ENCODE measurements at places on chromosomes 12 and 14.

GRCh38 chr14:63045234-63045611, at the start of gene KCNH5:
Gene KCNH5 (minus strand): TSS chr14:63045458. CDS start chr14:63045186, 272 bp downstream.
- H3K36me3 ChIP-seq = no peaks in the 10 kb centered on the region
- H3K4me1 ChIP-seq = peaks cover 17% of the 10 kb centered on the region
- H3K4me3 ChIP-seq = peak within 1 kb of the TSS; percentile 85
- H3K27ac ChIP-seq = no peak within 1 kb of the TSS

DNA sequence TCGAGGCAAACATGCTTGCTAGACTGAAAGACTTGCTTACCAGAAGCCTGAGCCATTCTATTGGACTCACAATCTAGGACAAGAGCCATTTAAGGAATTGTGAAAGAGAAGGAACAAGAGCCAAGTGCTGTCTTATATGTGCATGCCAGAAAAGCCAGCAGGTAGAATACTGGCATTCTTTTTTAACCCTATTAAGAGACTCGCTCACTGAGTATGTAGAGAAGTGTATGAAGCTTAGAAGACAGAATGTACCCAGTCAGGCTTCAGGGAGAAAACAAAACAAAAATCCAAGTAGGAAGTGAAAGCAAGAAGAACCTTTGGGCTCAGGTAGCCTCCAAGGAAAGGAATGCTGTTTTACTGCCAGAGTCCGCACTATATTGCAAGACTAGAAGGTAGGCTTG, 65.9 kb downstream of the DCAF5 start:
- DNase-seq = no peak
- no peaks in the 10 kb centered on the region for H3K4me1 ChIP-seq
- H3K27ac ChIP-seq = no peak overlapping the region

DNA sequence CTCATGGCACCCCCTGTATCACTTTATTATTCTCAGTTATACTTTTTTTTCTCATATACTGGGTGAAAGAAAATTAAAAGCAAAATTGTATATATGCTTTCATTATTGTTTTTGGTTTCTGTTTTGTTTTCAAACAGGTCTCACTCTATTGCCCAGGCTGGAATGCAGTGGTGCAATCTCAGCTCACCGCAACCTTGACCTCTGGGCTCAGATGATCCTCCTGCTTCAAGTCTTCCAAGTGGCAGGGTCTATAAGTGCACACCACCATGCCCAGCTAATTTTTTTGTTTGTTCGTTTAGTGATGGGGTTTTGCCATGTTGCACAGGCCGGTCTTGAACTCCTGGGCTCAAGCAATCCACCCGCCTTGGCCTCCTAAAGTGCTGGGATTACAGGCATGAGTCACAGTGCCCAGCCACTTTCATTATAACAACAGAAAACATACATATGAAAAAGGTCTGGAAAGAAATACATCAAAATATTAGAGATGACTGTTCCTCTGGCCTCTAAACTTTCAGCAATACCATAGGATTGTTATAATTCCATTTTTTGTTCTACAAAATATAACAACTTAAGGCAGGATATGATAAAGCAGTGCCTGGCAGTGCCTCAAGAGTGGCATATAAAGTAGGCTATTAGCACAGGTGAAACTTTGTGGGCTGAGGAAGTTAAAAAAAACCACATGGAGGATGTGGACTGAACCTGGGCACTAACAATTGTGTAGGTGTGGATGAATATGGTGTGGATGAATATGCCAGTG, 5.8 kb upstream of the NTN4 start:
- peaks cover 67% of the 10 kb centered on the region for H3K27me3 ChIP-seq
- no peak overlapping the region for H3K4me3 ChIP-seq
- H3K36me3 ChIP-seq = no peaks in the 10 kb centered on the region
- no peak for DNase-seq

- H3K4me1 ChIP-seq = no peaks in the 10 kb centered on the region
- H3K27ac ChIP-seq = no peak overlapping the region
- H3K36me3 ChIP-seq = peaks cover 4% of the 10 kb centered on the region
Measured at GRCh38 chr14:105912641-105913180, 386.3 kb downstream of the TMEM121 start.

DNA sequence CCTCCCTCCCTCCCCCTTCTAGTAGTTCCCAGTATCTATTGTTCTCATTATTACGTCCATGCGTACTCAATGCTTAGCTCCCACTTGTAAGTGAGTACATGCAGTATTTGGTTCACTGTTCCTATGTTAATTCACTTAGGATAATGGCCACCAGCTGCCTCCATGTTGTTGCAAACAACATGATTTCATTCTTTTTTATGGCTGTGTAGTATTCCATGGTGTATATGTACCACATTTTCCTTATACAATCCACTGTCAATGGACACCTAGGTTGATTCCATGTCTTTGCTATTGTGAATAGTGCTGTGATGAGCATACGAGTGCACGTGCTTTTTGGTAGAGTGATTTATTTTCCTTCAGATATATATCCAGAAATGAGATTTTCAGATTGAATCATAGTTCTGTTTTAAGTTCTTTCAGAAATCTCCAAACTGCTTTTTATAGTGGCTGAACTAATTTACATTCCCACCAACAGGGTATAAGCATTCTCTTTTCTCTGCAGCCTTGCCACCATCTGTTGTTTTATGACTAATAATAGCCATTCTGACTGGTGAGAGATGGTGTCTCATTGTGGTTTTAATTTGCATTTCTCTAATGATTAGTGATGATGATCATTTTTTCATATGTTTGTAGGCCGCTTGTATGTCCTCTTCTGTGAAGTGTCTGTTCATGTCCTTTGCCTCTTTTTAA, 17.9 kb upstream of the CLEC7A start:
- no peak overlapping the region for H3K27ac ChIP-seq
- H3K4me3 ChIP-seq = no peak overlapping the region
- peaks cover 3% of the 10 kb centered on the region for H3K4me1 ChIP-seq
- no peaks in the 10 kb centered on the region for H3K27me3 ChIP-seq

DNA sequence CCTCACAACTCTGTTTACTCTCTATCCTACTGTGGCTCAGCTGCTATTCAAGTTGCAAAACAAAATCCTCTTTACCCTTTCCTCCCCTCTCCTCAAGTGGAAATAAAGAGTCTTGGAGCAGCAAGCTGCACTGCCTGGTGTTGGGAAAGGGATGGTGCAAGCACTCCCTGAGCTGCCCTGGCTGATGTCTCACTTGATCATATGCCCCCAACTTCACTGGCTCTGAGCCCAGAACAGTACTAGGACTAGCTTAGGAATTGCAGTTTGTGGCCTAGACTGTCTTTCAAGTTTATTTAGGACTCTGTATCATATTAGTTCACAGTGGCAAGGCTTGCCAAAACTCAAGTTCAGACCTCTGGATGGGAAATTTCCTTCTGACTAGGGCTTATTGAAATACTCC, 1683.8 kb upstream of the SEL1L start:
- no peak overlapping the region for H3K27ac ChIP-seq
- H3K4me3 ChIP-seq = no peak overlapping the region
- no peaks in the 10 kb centered on the region for H3K36me3 ChIP-seq
- DNase-seq = no peak
- H3K4me1 ChIP-seq = no peaks in the 10 kb centered on the region

- H3K4me1 ChIP-seq = peaks cover 39% of the 10 kb centered on the region
- no peak for DNase-seq
- no peaks in the 10 kb centered on the region for H3K27me3 ChIP-seq
- H3K36me3 ChIP-seq = no peaks in the 10 kb centered on the region
Measured at GRCh38 chr14:99560922-99561683, 42.9 kb downstream of the CCDC85C start.

DNA sequence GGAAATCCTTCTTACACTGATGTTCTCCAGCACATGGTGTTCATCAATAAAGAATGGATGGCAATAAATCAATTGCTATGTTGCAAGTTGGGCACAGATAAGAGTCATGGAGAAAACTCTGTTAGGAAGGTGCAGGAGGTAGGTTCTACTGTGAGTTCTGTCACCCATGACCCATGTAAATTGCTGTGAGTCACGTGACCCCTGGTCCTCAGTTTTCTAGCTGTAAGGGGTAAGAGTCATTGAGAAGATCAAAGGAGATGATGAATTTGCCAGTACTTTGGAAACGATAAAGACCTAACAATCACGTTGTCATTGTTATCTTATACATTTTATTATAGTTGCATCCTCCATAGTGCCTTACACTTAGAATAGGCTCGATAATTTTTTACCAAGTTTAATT, 235.2 kb upstream of the ARID2 start:
- H3K4me1 ChIP-seq = no peaks in the 10 kb centered on the region
- H3K36me3 ChIP-seq = peaks cover 6% of the 10 kb centered on the region
- no peaks in the 10 kb centered on the region for H3K27me3 ChIP-seq
- H3K4me3 ChIP-seq = no peak overlapping the region
